ENCODE measurements at places on chromosomes 6 and 20. TPM values are rescaled to one million over a fixed set of nuclear protein-coding genes. Genes with fewer than 3 reads are reported as not detected.

Gene IPCEF1
- 2.7 TPM for total RNA-seq

Gene HSPA1L
- 0.87 TPM for total RNA-seq

Gene SNAI1
- total RNA-seq, result 10.6 TPM

Gene PM20D2
- total RNA-seq, result 5.3 TPM

Gene FKBP1C
- total RNA-seq, result 0.88 TPM

Gene HLA-G
- 1.1 TPM for total RNA-seq

Gene ADGRF4
- total RNA-seq, result 0.27 TPM

Gene POM121L2
- not detected for total RNA-seq

Gene SPTLC3
- total RNA-seq, result 1.6 TPM

Gene PDE10A
- 27.8 TPM for total RNA-seq

Gene LAMA2
- total RNA-seq, result 2.9 TPM

Gene MRPL2
- total RNA-seq, result 64.8 TPM

Gene CLVS2
- 48.1 TPM for total RNA-seq

Gene MAPK13
- total RNA-seq, result 32.4 TPM

Gene AVP
- total RNA-seq, result not detected

Gene MYT1
- 2.4 TPM for total RNA-seq

Gene SLC39A7
- 123 TPM for total RNA-seq

Gene CD24
- 545 TPM for total RNA-seq

Gene TJAP1
- total RNA-seq, result 44.3 TPM

Gene TRIM26
- 35.3 TPM for total RNA-seq

Gene HEY2
- total RNA-seq, result 1.1 TPM

Measured in endodermal cell (in vitro differentiated cells).